A549 treated with dexamethasone at 1 μM for 4 hours (cell line): ENCODE measurements at places on chromosomes 16 and 17. TPM values are rescaled to one million over a fixed set of nuclear protein-coding genes. Genes with fewer than 3 reads are reported as not detected.

Gene TMEM220
- total RNA-seq: 1.4 to 3.4 TPM (median 2.3 TPM) in 5 replicates

Gene KRTAP4-3
- not detected in 5 replicates for total RNA-seq

Gene ACSM5
- total RNA-seq: not detected in 5 replicates

Gene UTS2R
- 0.06 TPM in 2 of 5 replicates, not detected in the others for total RNA-seq

Gene EFCAB13
- 1.5 to 3.1 TPM (median 2.0 TPM) in 5 replicates for total RNA-seq

Gene TEKT5
- 0.15 to 0.17 TPM (median 0.16 TPM) in 3 of 5 replicates, not detected in the others for total RNA-seq

Gene TUBB3
- 176 to 259 TPM (median 242 TPM) in 5 replicates for total RNA-seq

Gene LRRC46
- total RNA-seq: 3.3 to 4.8 TPM (median 3.9 TPM) in 5 replicates

Gene P2RX5
- 16.9 to 25.6 TPM (median 24.9 TPM) in 5 replicates for total RNA-seq
